ENCODE measurements at places on chromosomes 12 and 14. TPM values are rescaled to one million over a fixed set of nuclear protein-coding genes. Genes with fewer than 3 reads are reported as not detected.

GRCh38 chr12:112577473-112578329, 159.0 kb downstream of the PTPN11 start:
- DNase-seq, result no peak

DNA sequence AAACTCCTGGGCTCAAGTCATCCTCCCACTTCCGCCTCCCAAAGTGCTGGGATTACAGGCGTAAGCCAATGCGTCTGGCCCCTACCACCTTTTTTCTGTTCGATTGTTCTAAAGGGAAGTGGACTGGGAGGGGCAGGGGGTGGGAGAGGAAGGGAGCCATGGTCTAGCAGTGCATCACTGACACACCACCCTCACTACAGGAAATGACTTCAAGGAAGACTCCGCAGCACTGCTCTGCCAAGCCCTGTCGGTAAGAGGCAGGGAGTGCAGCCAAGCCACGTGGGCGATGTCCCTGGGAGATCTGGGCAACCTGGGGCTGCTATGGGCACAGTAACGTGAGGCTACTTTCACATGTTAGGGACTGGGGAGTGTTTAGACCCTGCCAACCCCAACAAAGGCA, 18.0 kb downstream of the LRRC74A start:
- DNase-seq, result no peak

DNA sequence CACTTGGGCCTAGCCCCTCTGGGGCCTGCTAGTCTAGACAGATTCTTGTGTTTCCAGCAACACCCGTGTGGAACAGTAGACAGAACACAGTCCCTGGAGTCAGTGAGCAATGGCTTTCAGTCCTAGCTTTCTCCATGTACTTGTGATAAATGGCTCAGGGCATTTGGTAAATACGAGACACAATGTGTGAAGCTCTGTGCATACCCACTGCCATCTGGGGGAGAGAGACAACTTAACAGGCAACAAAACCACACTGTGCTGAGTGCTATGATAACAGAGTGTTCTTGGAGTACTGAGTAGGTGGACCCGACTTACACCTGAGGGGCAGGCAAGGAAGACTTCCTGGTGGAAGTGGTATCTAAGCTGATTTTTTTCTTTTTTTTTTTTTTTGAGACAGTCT, 86.3 kb upstream of the TBX3 start:
- DNase-seq, result no peak

Gene FGD4
- 0.31 TPM for total RNA-seq

DNA sequence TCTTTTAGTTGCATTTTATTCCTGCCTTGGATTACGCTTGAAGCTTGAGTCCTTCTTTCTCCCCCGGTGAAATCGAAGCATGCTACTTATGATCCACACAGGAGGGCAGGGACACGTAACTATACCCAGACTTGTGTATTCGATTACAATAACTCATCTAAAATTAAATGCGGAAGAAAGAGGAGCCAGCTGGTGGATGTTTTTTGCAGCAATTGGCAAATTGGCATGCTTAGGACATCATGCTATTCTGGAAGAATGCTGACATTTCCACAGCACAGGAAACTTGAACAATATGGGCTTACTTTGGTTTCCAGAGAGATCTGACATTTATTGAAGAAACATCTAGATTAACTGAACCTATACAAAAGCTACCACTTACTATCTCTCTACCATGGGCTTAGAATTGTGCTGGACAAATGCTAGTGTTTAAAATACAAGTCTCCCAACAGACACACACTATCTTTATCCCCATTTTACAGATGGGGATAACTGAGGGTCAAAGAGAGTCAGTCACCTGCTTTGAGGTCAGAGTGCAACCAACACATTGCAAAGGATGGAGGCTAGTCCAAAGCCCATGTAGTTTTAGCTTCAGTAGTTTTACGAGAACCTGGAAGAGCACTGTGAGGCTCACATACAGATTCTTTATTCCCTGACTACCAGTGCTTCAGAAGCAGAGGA, 36.3 kb downstream of the LGMN start:
- no peak for DNase-seq

- DNase-seq, result no peak
These were observed 136.4 kb downstream of the FOXN3 start for GRCh38 chr14:89280600-89280999.

Gene SLC38A4
- total RNA-seq, result not detected

GRCh38 chr12:101551362-101552114, 43.2 kb upstream of the MYBPC1 start:
- DNase-seq, result no peak

DNA sequence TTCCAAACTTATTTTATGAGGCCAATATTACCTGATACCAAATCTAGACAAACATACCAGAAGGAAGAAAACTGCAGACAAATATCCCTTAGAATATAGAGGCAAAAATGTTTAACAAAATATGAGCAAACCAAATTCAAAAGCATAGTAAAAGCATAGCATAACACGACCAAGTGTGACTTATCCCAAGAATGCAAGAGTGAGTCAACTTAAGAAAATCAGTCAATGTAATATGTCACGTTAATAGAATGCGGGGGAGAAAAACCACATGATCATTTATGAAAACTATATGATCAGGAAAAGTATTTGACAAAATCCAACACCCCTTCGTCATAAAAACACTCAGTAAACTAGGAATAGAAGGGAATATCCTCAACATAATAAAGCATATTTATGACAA, 217.3 kb downstream of the ADGRD1 start:
- DNase-seq, result no peak

DNA sequence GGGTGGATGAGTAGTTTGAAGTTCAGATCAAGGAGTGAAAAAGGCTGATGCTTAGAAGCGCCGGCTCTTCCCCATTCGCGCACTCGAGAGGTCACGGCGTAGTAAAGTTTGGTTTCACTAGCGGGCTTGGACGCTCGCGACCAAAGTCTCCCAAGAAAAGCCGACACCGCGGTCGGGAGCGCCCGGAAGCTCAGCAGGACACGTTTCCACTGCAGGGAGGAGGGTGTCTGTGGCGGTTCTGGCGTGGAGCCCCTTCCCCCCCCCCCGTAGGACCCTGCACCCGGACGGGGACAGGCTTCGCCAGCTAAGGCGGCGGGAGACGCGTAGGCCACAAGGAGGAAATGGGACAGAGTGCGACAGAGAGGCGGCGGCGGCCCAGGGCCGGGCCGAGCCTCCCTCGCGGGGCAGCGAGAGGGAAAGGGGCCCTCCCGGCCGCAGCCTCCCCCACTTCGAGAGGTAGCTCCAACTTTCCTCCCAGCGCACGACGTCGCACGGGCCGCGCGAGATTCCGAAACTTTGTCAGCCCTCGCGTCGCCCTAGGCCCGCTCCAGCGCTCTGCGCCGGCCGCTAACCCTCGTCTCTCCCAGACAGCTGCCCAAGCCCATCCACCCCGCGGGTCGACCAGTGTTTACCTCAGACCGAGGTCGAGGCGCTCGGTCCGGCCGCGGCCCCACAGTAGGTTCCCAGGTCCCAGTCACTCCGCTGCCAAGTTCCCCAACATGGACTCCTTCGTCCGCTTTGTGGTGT, 480 bp downstream of the SCAF11 start:
- DNase-seq, result peak; percentile 77

DNA sequence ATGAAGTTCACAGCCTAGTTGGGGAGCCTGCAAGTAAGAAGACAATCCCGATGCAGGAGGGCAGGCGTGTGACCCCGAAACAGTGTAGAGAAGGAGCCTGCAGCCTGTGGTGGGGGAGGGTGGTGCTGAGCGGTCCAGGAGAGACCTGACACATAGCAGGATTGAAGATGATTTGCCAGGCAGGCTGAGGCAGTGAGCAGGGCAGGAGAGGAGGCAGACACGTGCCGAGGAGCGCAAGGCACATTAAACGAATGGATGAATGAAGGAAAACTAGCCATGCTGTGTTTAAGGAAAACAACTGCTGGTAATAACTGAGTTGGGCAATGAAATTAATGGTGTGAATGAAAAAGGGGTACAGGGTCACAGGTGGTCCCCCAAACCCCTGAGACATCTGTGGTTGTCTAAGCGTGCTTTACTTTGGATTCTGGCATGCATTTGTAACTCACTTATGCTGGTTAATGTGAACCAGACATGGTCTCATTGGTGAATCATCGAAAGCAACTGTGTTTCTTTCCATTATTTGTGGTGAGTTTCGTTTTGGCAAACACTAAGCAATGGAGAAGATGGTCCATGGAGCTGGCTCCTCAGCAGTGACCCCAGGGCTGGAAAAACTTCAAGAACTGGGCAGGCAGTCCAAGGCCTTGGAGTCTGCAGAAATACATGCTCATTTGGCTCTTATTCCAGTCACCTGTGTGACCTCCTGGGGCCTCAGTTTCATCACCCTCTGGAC, 96.9 kb upstream of the EVL start:
- no peak for DNase-seq

GRCh38 chr14:26128931-26129671, 468.7 kb downstream of the NOVA1 start:
- DNase-seq, result no peak

All from natural killer cell treated with Interleukin-12 subunit alpha and Interleukin-12 subunit beta and Interleukin-15 and Interleukin-18, amount 100 ng/mL, for 72 hours (primary cell).